ENCODE measurements at places on chromosomes 12 and 14.

- no peak overlapping the region for H3K4me3 ChIP-seq
- DNase-seq: no peak
- no peaks in the 10 kb centered on the region for H3K27me3 ChIP-seq
- H3K4me1 ChIP-seq: no peaks in the 10 kb centered on the region
- no peaks in the 10 kb centered on the region for H3K36me3 ChIP-seq
Observed at GRCh38 chr12:43580601-43581000, 28.6 kb upstream of the ADAMTS20 start.

DNA sequence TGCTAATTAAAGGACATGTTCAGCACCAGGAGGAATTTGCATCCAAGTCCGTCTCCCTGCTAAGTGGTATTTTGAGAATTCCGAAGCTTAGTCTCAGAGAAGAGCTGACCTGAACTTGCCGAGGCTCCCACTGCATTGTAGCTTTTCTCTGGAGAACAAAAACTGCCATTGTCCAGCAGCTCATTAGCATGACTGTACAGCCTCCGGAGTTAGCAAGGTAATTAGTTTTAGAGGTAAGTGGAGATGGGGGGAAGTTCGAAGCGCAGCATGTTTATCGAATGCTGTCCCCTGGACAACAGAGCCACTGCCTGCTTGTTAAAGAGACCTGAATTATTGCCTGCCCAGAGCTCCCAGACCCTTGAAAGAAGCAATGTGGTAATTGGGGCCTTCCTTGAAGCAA is 160.3 kb upstream of the PELI2 start:
- peaks cover 37% of the 10 kb centered on the region for H3K4me1 ChIP-seq
- H3K36me3 ChIP-seq: no peaks in the 10 kb centered on the region
- peak overlapping the region; percentile 29 for H3K4me3 ChIP-seq
- DNase-seq: peak; percentile 91
- H3K27me3 ChIP-seq: no peaks in the 10 kb centered on the region

- no peaks in the 10 kb centered on the region for H3K27me3 ChIP-seq
- peak overlapping the region; percentile 40 for H3K27ac ChIP-seq
- H3K36me3 ChIP-seq: peaks cover 59% of the 10 kb centered on the region
- H3K4me3 ChIP-seq: no peak overlapping the region
- no peak for DNase-seq
Observed at GRCh38 chr14:45112896-45113781, 21.1 kb downstream of the FKBP3 start.

DNA sequence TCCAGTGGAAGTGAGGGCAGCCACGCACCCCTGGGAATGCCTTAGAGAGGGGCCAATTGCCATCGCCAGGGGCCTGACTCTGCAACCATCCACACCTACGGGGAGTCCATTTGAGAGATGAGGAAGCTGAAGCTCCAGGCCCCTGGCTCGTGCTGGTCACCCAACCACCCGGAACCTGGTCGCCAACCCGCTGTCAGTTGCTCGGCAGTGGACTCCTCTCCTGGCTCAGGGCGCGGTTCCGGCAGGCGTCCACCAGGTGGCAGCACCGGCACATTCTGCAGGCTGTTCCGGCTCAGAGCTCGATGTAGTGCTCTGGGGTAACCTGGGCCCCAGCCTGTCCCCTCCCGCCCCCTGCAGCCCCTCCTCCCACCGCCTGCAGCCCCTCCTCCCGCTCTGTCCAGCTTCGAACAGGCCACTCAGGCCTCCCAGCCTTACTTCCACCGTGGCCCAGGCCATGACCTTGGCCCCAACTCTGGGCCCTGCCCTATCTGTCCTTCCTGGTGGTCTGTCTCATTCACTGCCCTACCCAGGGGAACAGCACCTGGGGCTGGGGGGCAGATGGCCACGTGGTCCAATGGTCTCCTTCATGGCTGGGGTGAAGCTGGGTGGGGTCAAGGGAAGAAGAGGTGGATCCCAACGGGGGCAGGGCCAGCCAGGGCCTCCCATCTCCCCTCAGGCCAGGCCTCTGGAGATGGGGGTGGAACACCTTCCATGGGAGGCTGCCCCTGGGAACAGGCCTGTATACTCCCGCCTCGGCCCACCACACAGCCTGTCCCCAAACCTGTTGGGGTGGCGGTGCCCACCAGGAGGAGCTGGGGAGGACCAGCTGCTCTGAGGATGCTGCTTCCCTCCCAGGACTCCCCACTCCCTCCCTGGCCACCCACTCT is 15.7 kb downstream of the SIVA1 start:
- peak overlapping the region; percentile 41 for H3K4me3 ChIP-seq
- H3K27ac ChIP-seq: no peak overlapping the region
- peaks cover 11% of the 10 kb centered on the region for H3K4me1 ChIP-seq
- peak; percentile 91 for DNase-seq
- no peaks in the 10 kb centered on the region for H3K27me3 ChIP-seq
- 0 out of 2 replicates have a peak, but pooled peaks cover 5% of the 10 kb centered on the region for H3K36me3 ChIP-seq

DNA sequence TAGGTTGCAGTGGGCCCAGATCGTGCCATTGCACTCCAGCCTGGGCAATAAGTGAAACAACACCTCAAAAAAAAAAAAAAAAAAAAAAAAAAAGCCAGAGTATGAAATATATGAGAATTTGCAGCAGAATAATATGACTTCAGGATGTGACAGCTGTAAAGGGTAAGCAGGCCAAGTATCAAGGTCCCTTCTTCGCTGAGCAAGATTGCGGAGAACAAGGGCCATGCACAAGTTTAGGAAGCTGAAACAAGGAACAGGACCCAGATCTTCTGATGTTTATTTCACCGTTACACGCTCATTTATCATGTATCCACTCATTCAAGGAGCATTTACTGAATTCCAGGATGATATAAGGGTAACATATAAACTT is 659 bp upstream of the FOXJ2 start:
- peaks cover 42% of the 10 kb centered on the region for H3K4me1 ChIP-seq
- no peak overlapping the region for H3K27ac ChIP-seq
- no peaks in the 10 kb centered on the region for H3K36me3 ChIP-seq

- no peaks in the 10 kb centered on the region for H3K4me1 ChIP-seq
- no peak overlapping the region for H3K27ac ChIP-seq
- H3K36me3 ChIP-seq: no peaks in the 10 kb centered on the region
- H3K4me3 ChIP-seq: no peak overlapping the region
Observed at GRCh38 chr12:66860752-66861750, 182.2 kb upstream of the GRIP1 start.

DNA sequence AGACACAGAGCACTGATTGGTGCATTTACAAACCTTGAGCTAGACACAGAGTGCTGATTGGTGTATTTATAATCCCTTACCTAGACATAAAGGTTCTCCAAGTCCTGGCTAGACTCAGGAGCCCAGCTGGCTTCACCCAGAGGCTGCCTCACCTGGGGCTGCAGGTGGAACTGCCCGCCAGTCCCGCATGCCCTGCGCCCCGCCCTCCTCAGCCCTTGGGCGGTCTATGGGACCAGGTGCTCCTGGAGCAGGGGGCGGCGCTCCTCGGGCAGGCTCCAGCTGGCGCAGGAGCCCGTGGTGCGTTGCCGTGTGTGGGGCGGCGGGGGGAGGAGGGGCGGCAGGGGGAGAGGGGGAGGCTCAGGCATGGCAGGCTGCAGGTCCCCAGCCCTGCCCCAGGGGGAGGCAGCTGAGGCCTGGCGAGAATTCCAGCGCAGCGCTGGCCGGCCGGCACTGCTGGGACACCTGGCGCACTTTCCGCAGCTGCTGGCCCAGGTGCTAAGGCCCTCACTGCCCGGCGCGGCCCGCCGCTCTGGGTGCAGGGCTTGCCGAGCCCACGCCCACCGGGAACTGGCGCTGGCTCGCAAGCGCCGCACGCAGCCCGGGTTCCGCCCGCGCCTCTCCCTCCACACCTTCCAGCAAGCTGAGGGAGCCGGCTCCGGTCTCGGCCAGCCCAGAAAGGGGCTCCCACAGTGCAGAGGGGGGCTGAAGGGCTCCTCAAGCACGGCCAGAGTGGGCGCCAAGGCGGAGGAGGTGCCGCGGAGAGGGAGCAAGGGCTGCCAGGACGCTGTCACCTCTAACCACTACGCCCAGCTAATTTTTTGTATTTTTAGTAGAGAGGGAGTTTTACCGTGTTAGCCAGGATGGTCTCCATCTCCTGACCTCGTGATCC is 3.1 kb upstream of the SLCO1B3 start:
- H3K36me3 ChIP-seq: no peaks in the 10 kb centered on the region
- no peaks in the 10 kb centered on the region for H3K27me3 ChIP-seq
- H3K27ac ChIP-seq: no peak overlapping the region
- no peak overlapping the region for H3K4me3 ChIP-seq
- peak; percentile 4 for DNase-seq
- H3K4me1 ChIP-seq: no peaks in the 10 kb centered on the region

- H3K27ac ChIP-seq: no peak overlapping the region
- no peak for DNase-seq
- peaks cover 8% of the 10 kb centered on the region for H3K4me1 ChIP-seq
- H3K27me3 ChIP-seq: no peaks in the 10 kb centered on the region
- no peaks in the 10 kb centered on the region for H3K36me3 ChIP-seq
- H3K4me3 ChIP-seq: no peak overlapping the region
Observed at GRCh38 chr12:24246376-24246775, 296.9 kb upstream of the SOX5 start.

GRCh38 chr12:28265435-28266042 is 75.3 kb downstream of the CCDC91 start:
- H3K36me3 ChIP-seq: peaks cover 4% of the 10 kb centered on the region
- H3K4me1 ChIP-seq: no peaks in the 10 kb centered on the region
- no peak for DNase-seq
- H3K27me3 ChIP-seq: no peaks in the 10 kb centered on the region
- no peak overlapping the region for H3K27ac ChIP-seq
- no peak overlapping the region for H3K4me3 ChIP-seq

- DNase-seq: peak; percentile 46
- H3K4me1 ChIP-seq: no peaks in the 10 kb centered on the region
- H3K4me3 ChIP-seq: no peak overlapping the region
- H3K27ac ChIP-seq: no peak overlapping the region
- no peaks in the 10 kb centered on the region for H3K36me3 ChIP-seq
- no peaks in the 10 kb centered on the region for H3K27me3 ChIP-seq
Observed at GRCh38 chr14:31510222-31510621, 22.4 kb upstream of the GPR33 start.

DNA sequence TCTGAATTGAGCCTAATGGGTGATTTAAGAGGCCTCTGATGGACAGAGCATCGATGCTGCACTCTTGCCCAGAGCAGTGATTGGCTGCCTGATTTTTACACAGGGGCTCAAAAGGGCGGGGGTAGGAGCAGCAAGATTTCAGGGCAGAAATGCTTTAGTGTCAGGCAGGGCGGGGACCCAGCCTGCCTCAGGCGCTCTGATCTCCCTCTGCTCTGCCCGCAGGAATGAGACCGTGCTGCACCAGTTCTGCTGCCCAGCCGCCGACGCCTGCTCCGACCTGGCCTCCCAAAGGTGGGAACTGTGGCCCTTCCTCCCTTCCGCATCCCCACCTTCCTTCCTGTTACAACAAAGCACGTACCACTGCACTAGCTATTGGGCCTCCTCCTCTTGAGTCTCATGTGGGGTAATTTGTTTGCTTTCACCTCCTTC is 32.4 kb downstream of the IQSEC3 start:
- H3K36me3 ChIP-seq: no peaks in the 10 kb centered on the region
- H3K4me3 ChIP-seq: peak overlapping the region; percentile 42
- no peak overlapping the region for H3K27ac ChIP-seq

DNA sequence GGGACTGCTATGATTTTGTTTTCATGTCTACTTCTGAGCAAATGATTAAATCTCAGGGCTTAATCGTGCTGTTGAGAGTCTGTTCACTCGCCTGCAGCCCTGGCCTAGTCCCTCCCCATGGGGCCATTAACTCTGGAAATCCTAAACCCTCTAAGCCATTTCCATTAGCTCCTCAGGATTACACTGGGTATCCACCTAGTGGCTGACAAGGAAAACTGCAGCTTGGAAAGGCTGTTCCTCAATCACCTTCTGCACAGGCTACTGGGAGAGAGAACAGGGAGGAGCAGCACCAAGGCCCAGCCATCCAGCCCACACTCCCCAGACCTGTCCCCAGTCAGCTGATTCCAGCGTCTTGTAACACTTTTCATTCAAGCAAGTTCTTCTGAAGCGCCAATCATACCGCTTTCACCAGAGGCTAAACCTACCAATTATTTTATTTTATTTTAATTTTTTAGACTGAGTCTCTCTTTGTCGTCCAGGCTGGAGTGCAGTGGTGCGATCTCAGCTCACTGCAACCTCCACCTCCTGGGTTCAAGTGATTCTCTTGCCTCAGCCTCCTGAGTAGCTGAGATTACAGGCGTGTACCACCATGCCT is 48.7 kb downstream of the NEUROD4 start:
- H3K27me3 ChIP-seq: no peaks in the 10 kb centered on the region
- H3K4me3 ChIP-seq: no peak overlapping the region
- peak; percentile 93 for DNase-seq
- H3K36me3 ChIP-seq: no peaks in the 10 kb centered on the region
- no peak overlapping the region for H3K27ac ChIP-seq
- H3K4me1 ChIP-seq: no peaks in the 10 kb centered on the region

- H3K4me3 ChIP-seq: no peak overlapping the region
- DNase-seq: no peak
- no peaks in the 10 kb centered on the region for H3K36me3 ChIP-seq
- H3K4me1 ChIP-seq: no peaks in the 10 kb centered on the region
Observed at GRCh38 chr12:68587448-68587873, 23.2 kb upstream of the RAP1B start.

- no peaks in the 10 kb centered on the region for H3K36me3 ChIP-seq
- no peak overlapping the region for H3K27ac ChIP-seq
- no peak for DNase-seq
- H3K4me1 ChIP-seq: no peaks in the 10 kb centered on the region
- H3K4me3 ChIP-seq: no peak overlapping the region
Observed at GRCh38 chr14:59772233-59772632, 98.3 kb downstream of the RTN1 start.

GRCh38 chr14:33516898-33517436 is 433.9 kb downstream of the EGLN3 start:
- no peaks in the 10 kb centered on the region for H3K4me1 ChIP-seq
- no peak overlapping the region for H3K27ac ChIP-seq
- no peaks in the 10 kb centered on the region for H3K36me3 ChIP-seq
- DNase-seq: no peak

DNA sequence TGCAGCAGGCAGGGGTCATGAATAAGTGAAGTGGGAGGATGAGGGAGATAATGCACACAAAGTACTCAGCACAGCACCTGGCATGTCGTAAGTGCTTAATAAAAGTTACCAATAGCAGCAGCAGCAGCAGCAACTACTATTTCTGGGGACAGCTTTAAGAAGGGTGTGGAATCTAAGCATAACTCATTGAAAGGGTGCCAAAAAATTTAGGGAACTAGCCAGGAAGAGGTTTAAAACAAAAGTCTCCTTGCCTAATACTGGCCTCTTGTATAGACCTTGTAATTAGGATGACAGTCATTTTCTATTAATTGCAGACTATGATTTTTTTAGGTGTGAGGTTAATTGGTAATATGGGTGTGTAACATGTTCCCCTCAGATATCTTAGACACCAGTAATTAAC is 179.9 kb downstream of the PTPN11 start:
- H3K36me3 ChIP-seq: no peaks in the 10 kb centered on the region
- DNase-seq: no peak
- peaks cover 24% of the 10 kb centered on the region for H3K4me1 ChIP-seq
- H3K27ac ChIP-seq: no peak overlapping the region
- peaks cover 14% of the 10 kb centered on the region for H3K27me3 ChIP-seq

- no peaks in the 10 kb centered on the region for H3K27me3 ChIP-seq
- no peaks in the 10 kb centered on the region for H3K36me3 ChIP-seq
- no peaks in the 10 kb centered on the region for H3K4me1 ChIP-seq
- no peak overlapping the region for H3K4me3 ChIP-seq
Observed at GRCh38 chr12:70885956-70886355, 34.6 kb downstream of the PTPRR start.

GRCh38 chr12:40565029-40565633 is 127.1 kb upstream of the CNTN1 start:
- no peak for DNase-seq
- H3K4me1 ChIP-seq: no peaks in the 10 kb centered on the region
- H3K27me3 ChIP-seq: no peaks in the 10 kb centered on the region

Measured in GM23338 (cell line).